ENCODE measurements at places on chromosomes 4 and X. TPM values are rescaled to one million over a fixed set of nuclear protein-coding genes. Genes with fewer than 3 reads are reported as not detected.

- DNase-seq = no peak
These were observed 519.2 kb downstream of the PCDH10 start for GRCh38 chr4:133668061-133668851.

DNA sequence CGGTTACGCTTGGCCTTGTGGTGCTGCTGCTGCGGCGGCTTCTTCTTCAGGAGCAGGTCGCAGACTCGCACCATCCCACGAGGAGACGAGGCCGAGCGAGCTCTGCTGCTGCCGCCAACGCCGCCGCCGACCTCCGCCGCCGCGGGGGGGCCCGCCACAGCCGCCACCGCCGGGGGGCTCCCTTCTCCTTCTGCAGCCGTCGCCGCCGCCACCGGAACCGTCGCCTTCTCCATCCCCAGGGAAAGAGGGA, 237 bp downstream of the ANKRD17 start:
- no peak for DNase-seq

GRCh38 chr4:142293536-142293935, 552.6 kb downstream of the INPP4B start:
- DNase-seq = no peak

DNA sequence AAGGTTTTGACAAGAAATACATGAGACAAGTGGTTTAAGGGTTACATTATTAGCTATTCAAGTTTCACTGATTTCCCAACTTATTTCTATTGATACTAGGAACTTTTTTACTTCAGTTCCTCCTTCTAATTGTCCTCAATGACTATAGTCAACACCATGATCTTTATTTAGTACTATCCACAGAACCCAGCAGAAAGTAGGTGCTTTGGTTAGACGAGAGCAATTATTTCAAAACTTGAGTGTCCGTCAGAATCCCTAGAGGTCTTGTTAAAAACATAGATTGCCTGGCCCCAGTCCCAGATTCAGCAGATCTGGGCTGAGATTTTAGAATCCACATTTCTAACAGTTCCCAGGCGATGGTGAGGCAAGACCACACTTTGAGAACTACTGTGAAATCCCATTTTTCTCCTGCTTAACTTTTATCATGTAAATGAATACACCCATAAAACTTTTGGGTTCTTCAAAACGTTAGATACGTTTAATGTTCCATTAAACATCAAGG, 17.9 kb downstream of the EXOC1 start:
- no peak for DNase-seq

DNA sequence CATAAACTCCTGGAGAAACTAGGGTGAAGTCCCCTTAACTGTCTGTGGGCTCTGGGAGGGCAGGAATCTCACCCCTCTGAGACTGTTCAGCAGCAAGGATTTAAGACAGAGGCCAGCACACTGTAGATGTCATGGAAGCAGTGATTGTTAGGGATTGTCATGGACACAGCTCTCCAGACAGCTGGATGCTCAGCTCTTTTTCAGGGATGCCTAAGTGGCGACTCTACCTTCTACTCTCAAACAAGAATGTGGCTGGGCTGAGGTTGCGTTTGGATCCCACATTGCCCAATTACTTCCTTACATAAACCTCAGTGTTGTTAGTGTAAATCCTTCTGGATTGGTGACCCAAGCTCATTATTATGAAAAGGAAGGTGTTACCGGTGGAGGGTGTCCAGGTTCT, 291.9 kb upstream of the VCX3A start:
- DNase-seq = no peak

ANAPC4 gene
- polyA plus RNA-seq = 43.6 TPM

DNA sequence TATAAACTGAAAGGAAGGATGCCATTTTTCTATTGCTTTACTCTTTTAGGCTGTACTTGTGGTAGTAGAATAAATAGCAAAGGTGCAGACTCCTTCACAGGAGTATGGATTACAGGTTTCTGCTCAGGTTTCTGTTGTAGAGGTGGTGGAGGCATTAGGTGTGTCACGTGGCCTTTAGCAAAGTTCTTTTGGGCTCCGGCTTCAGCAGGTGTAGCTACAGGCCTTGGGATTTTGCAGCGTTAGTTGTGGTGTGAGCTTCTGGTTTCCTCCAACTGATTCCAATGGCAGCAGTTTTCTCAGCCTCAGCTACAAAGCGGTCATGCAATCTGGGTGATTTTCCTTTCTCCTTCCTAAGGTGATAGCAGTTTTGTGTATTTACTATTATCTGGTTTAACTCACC, 255.8 kb upstream of the GK2 start:
- no peak for DNase-seq

NUDT11 gene
- 18.3 TPM for polyA plus RNA-seq

DNA sequence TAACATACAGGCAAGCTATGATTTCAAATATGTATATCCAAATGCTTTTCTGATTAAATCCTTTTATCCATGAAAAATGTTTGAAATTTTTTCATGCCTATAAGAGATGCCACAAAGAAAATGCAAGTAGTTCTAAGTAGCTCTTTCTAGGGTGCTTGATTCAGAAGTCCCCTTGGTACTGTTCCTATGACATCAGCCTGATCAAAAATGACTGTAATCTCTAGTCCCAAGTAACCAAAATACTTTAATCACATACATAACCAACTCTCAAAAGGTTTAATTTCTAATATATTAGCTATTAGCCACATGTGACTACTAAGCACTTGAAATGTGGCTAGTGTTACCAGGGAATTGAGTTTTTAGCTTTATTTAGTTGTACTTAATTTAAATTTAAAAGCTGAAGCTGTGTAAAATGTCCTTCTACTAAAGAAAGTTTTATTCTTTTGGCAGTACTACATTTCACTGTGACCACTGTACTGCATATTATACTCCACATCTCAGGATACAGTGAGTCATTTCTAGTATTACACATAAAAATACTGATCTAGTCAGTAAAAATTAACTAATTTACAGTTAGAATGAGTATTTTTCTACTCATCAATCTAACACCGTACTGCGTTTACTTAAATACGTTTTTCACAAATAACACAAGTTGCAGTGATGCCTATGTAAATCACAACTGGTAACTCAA, 33.9 kb downstream of the FBXW7 start:
- DNase-seq = no peak

DNA sequence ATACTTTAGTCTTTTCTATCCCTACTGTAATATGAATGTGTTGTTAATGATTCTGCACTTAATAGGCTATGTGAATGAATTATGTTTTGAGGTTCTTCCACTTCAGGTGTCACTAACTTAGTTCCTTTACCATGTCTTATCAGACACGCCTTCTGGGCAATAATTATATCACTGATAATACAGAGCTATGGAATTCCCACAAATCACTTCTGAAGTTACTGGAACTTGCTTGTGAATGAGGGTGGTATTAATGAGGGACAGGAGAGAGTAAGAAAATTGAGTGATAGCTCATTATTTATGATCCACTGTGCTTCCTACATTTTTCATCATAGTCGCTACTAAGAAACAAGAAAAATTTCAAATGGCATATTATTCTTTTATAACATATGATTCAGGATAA, 130.0 kb downstream of the PDLIM5 start:
- no peak for DNase-seq

GRCh38 chrX:119459181-119459580, 9.1 kb upstream of the SLC25A5 start:
- DNase-seq = no peak

MAGEA4 gene
- not detected for polyA plus RNA-seq

PDCL2 gene
- not detected for polyA plus RNA-seq

GRCh38 chr4:184983672-184984356, 34.5 kb upstream of the HELT start:
- peak; percentile 52 for DNase-seq

- no peak for DNase-seq
These were observed 54.5 kb downstream of the CAMK2D start for GRCh38 chr4:113707048-113707447.

MAGEA1 gene
- not detected for polyA plus RNA-seq

ELF2 gene
- 72.7 TPM for polyA plus RNA-seq

USP51 gene
- polyA plus RNA-seq = 13.1 TPM

DNA sequence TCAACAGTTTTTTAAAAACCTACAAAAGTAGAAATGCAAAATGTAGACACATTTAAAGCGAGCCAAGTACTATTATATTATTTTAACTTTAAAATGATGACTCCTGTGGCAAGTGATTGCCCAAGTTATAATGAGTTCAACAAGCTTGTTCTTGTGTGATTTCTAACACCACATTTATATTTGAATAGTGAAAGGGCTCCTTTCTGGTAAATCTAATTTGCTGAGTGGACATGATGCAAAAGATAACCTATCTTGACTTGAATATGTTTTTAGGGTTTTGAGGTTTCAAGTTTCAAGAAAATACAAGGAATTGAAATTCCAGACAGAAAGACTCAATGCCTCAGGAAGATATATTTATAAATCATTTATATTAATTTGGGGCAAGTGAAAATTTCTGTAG, 1.1 kb upstream of the EPGN start:
- DNase-seq = no peak

GAGE2A gene
- not detected for polyA plus RNA-seq

GRCh38 chr4:81498046-81498445, 26.3 kb upstream of the RASGEF1B start:
- no peak for DNase-seq

- no peak for DNase-seq
These were observed 24.8 kb downstream of the CTBP1 start for GRCh38 chr4:1223841-1224809.

Data from left renal pelvis (tissue), 4 donors.